Breast epithelium (tissue), 4 donors: ENCODE measurements at places on chromosomes 5 and 9. TPM values are rescaled to one million over a fixed set of nuclear protein-coding genes. Genes with fewer than 3 reads are reported as not detected.

DNA sequence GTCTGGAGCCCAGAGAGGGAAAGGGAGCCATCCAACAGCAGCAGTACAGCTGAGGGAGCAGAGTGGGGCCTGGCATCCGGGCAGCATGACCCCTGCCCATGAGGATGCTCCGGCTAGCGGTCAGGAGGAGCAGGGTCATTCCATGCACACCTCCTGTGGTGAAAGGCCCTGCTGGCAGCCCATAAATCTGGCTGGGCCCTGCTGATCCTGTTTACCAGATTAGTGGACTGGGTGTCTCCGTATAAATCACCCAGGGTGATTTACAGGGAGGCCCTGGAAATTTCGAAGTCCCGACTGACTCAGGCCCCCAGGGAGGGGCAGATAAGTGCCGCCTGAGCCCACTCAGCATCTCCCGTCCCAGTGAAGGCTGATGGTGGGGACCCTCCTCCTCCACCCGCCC lies 117.6 kb upstream of the HAND1 start:
- no peak overlapping the region for H3K27ac ChIP-seq
- H3K36me3 ChIP-seq = no peaks in the 10 kb centered on the region
- no peak overlapping the region for H3K4me3 ChIP-seq
- DNase-seq = no peak
- no peaks in the 10 kb centered on the region for H3K4me1 ChIP-seq
- peaks cover 8% of the 10 kb centered on the region for H3K27me3 ChIP-seq

DNA sequence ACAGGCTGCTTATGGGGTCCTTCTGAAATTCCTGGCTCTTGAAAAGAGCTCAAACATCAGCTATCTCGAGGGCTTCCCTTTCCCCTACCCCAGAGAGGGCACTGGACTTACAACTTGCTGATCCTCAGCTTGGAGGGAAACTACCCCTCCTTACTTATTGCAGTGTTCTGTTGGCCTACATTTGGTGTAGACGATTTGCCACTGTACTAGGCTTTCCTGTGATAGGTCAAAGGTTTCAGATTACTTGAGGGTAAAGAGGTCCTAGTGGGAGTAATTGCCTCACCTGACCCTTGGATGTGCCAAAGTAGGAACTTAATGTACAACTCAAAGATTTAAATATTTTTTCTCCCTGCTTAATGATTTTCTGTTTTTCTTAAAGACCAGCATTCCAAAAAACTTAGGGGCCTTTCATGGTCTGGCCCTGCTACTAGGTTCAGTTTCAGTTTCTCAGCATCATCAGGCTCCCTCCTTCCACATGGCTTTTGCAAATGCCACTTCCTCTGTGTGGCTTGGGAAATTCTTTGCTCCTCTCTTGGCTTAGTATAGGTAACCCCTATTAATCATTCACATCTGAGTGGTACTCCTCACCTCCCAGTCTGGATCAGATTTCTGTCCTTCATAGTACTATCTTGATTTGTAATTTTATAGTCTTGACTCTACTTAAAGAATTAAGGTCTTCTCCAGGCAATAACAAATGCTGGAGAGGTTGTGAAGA lies 32.4 kb downstream of the CYSTM1 start:
- H3K27me3 ChIP-seq = no peaks in the 10 kb centered on the region
- DNase-seq = no peak
- no peak overlapping the region for H3K27ac ChIP-seq

TRAF1 gene
- 8.6 TPM for total RNA-seq

NUDT2 gene
- 22.0 TPM for total RNA-seq

DNA sequence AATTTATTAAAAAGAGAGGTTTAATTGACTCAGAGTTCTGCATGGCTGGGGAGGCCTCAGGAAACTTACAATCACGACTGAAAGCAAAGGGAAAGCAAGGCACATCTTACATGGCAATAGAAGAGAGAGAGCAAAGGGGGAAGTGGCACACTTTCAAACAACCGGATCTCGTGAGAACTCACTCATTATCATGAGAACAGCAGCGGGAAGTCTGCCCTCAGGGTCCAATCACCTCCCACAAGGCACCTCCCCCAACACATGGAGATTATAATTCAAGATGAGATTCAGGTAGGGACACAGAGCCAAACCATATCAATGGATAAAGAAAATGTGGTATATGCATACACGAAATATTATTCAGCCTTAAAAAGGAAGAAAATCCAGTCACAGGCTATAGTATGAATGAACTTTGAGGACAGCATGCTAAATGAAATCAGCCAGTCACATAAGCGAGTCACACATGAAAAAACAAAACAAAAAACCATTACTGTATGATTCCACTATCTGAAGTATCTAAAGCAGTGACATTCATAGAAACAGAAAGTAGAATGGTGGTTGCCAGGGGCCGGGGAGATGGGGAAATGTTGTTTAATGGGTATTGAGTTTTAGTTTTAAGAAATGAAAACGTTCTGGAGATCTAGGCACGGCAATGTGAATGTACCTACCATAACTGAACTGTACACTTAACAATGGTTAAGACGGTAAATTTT lies 83.4 kb upstream of the PCA3 start:
- H3K27ac ChIP-seq = no peak overlapping the region
- no peaks in the 10 kb centered on the region for H3K36me3 ChIP-seq
- DNase-seq = no peak
- H3K4me3 ChIP-seq = no peak overlapping the region

- H3K27ac ChIP-seq = no peak overlapping the region
- H3K36me3 ChIP-seq = no peaks in the 10 kb centered on the region
- no peaks in the 10 kb centered on the region for H3K27me3 ChIP-seq
- no peaks in the 10 kb centered on the region for H3K4me1 ChIP-seq
Measured at GRCh38 chr5:107783551-107783950, 112.8 kb upstream of the EFNA5 start.

DNA sequence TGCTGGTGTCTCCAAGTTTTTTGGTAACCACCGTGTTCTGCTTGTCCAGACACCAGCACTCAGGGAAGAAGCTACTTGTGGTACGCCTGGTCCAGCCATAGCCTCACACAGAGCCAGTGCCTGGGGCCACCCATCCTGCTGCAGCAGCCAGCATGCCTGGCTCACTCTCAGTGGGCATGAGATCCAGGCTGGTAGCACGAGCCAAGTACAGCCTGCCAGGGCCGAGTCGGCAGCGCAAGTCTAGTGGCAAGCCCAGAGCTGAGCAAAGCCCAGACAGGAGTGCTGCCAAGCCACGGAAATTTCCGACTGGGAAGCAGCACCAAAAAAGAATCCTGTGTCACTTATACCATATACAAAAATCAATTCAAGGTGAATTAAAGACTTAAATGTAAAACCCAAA lies 36.3 kb upstream of the FBXL17 start:
- no peak for DNase-seq
- H3K36me3 ChIP-seq = no peaks in the 10 kb centered on the region
- no peaks in the 10 kb centered on the region for H3K27me3 ChIP-seq
- H3K4me1 ChIP-seq = no peaks in the 10 kb centered on the region
- H3K27ac ChIP-seq = no peak overlapping the region
